ENCODE measurements at places on chromosomes 4 and X.

DNA sequence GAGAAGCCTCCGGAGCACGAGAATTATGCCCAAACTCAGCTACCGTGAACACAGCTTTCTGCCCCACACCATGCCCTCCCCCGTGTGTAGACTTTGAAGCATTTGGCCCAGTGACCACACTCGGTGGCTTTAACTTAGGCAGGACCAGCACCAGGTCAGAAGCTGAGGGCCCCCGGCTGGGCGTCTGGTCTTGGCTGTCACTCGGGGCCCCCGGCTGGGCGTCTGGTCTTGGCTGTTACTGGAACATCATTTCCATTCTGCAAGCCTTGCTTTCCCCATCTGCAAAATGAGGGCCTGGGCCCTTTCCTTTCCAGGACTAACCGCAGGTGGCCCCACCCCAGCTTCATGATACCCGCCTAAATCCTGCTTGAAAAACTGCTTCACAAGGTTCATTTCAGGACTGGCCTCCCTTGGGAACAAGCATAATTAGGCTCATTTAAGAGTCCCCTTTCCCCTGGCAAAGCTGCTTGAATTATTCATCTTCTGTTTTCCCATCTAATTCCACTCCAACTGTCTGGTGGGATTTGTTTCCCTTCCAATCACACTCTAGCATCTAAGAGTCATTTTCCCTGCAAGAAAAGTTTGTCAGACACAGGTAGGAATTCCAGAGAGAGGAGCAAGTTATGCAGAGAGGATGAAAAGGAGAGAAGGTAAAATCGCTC, 82.5 kb downstream of the WFS1 start:
- DNase-seq, result no peak

DNA sequence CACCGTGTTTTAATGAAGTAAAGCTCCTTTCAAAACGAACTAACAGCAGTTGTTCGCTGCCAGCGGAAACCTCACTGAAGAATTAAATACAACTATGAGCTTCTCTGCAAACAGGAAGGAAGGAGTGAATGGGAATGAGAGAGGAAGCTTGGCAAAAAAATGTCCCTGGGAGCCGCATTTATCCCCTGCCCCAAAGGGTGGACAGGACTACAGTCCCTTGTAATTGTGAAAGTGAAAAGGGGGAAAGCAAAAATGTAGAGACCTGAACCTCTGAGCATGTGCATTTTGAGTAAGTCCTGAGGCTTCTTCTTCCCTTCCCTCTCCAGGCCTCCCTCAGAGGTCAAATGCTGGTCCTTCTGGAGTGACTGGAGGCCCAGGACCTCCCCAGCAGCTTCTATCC, 53.8 kb upstream of the BMP2K start:
- DNase-seq, result no peak

GRCh38 chr4:24690436-24690835, 104.9 kb upstream of the SOD3 start:
- no peak for DNase-seq

- DNase-seq, result no peak
These were observed 236.7 kb downstream of the SLC7A11 start for GRCh38 chr4:138005486-138005885.

DNA sequence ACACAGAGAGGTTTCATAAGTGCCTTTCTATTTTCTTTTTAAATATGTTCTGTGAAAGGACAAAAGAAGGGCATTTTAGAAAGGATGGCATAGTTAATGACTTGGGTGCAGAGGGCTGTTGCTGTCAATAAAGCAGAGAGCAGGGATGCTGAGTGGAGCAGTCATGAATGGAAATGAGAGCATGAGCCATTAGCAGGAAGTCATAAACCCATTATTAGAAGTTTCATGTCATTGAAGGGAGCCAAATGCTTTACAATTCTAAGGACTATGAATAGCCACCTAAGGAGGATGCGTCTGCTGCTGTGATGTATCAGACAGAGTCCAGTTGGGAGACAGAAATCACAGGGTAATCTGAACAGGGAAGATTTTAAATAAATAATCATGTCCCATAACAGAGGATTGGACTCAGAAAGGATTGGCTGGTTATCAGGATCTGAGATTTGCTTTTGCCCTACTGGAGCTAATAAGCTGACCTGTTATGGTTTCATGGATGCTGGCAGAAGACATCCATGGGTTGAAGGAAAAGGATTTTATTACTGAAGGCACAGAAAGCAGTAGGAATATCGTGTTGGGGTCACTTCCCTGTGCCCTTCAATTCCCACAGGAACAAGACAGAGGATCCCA, 47.5 kb upstream of the WDR19 start:
- DNase-seq, result peak; percentile 49

DNA sequence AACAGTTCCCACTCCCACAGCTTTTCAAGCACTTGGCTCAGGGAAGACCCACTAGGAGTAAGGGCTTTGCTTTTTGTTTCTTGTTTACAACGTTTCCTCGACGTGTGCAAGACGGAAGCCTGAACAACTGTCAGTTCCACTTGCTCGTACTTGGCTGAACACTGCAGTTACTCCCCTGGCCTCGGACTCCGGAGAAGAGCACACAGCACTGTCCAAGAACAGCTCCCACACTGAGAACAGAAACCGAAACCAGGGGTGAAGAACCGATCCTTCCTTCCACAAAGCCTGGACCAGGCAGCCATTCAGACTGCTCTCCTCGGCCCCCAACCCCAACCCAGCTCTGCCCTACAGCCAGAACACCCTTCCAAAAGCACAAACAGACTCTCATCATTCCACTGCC, 25.5 kb downstream of the IRF2 start:
- no peak for DNase-seq

DNA sequence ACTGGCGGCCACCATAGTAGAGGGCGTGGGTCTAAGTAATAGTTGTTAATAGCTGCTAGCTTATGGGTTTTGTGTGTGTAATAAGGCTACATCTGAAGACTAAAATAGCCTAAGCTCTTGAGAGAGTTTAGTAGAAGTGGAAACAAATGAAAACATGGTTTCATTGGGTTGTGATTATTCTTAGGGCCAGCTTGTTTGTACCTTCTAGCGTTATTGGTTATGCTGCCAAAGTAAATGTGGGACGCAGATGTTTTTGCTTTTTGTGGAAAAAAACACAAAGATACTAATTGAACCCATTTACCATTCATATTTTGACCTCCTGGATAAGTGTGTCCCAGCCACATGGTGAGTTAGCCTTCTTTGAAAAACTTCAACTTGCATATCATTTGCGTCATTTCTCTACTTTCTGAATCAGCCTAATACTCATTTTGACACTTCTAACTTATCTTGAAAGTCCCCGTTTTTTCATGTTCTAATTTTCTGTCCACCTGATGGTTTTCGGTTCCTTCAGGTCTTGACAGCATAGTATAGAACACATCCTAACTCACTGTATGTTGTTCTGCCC, 305.3 kb downstream of the FRMPD4 start:
- DNase-seq, result no peak

GRCh38 chr4:19300213-19300612, 951.5 kb upstream of the SLIT2 start:
- no peak for DNase-seq

- DNase-seq, result no peak
These were observed 48.1 kb upstream of the BCOR start for GRCh38 chrX:40145923-40146261.

- DNase-seq, result no peak
These were observed 43.7 kb upstream of the TADA2B start for GRCh38 chr4:6999172-7000086.

- DNase-seq, result no peak
These were observed 244.2 kb downstream of the ANK2 start for GRCh38 chr4:113293674-113294073.

- DNase-seq, result no peak
These were observed 89.1 kb downstream of the RAPGEF2 start for GRCh38 chr4:159191989-159192388.

DNA sequence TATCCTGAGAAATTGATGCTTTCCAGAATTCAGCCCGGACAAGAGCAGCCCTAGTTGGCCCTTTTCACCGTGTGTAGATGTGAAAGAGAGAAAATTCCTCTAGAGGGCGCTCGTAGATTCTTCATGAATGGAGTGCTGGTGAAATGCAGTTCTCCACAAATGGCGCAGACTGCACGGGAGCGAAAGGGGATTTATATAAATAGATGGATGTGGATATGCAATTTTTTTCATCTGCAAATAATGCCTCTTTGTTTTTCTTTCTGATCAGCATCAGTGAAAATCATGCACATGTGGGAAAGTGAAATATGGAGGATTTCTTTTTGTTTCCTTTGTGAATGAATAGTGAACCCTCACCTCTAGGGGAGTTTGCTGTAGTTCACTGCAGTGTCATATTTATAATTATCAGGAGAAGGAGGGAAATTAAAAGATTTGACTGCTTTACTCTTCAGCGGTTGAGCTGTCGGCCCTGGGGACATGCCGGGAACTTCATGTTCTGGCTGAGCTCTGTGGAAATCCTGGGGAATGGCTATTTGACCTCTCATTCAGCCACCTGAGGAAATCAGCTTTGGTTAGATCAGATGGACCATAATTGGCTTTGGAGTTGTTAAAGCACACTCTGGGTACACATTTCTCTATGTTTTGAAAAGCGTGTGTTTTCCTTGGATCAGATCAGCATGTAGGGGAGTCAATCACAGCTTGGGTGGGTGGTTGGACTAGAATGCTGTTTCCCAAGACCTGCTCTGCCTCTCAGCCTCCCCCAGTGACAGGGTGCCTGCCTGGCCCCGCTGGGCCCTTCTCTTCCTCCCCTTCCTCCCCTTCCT, 115.0 kb upstream of the SHISA3 start:
- peak; percentile 49 for DNase-seq

GRCh38 chr4:165879641-165880040, 6.6 kb downstream of the TLL1 start:
- DNase-seq, result no peak

DNA sequence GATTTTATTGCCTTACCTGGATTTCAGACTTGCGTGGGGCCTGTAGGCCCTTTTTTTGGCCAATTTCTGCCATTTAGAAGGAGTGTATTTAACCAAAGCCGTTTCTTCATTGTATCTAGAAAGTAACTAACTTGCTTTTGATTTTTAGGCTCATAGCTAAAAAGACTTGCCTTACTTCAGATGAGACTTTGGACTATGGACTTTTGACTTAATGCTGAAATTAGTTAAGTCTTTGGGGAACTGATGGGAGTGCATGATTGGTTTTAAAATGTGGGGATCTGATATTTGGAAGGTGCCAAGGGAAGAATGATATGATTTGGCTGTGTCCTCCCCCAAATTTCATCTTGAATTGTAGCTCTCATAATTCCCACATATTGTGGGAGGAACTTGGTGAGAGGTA, 7.7 kb upstream of the UGT2B10 start:
- DNase-seq, result no peak

DNA sequence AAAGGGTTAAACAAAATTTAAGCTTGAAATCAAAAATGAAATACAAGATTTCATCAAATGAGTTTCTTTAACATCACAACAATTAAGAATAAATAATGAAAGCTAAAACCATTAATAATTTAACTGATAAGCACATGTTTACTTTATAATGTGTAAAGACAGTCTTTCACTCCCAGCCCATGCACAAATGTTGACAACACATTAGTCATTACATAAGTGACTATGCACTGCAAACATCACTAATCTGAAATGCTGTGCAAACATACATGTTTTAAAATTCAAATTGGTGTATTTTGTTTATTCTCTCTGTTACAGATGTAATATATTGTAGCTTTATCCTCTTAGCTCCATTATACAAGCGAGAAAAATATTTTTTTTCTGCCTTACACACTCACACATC, 220.6 kb upstream of the CPXCR1 start:
- no peak for DNase-seq

- DNase-seq, result no peak
These were observed 1138.8 kb downstream of the ARAP2 start for GRCh38 chr4:35105486-35105885.

GRCh38 chr4:108036213-108036612, 46.5 kb downstream of the HADH start:
- no peak for DNase-seq
